Kidney capillary endothelial cell (primary cell): ENCODE measurements at places on chromosomes 5 and 9.

DNA sequence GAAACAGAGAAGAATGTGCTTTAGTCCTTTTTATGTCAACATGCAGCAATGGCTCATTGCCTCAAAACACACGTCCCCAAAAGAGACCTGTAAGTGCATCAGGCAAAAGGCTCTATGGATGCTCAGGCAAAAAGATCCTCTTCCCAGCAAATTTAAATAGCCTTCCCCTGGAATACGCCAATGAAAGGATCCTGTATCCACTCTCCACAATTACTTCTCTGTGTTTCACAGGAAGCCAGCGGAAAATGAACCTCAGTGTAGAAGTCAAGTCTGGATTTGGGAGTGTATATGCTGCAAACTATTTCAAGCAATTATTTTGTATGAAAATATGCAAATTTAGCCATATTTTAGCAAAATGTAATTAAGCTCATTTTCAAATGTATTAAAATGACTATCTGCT, 217.9 kb downstream of the EPB41L4A start:
- no peak for DNase-seq

- DNase-seq: no peak
These were observed 204.9 kb upstream of the GAS1 start for GRCh38 chr9:87152256-87152655.

GRCh38 chr5:72234265-72234700, 85.8 kb downstream of the MRPS27 start:
- DNase-seq: peak; percentile 81

DNA sequence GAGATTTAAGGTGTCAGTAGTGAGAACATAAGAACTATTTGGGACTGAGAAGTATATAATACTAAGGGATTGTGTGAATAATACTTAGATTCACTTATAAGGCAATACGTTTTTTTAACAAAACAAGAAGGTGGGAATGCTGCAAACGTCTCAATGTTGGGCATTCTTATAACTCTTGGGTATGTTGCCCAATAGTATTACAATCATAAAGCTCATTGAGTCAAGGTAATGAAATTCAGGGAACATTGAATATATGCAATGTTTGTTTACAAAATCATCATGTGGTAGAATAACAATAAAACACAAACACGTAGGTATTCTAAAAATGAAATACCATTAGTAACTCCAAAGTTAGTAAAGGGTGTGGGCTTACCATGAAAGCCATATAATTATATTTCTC, 400.7 kb downstream of the KIAA0825 start:
- no peak for DNase-seq

DNA sequence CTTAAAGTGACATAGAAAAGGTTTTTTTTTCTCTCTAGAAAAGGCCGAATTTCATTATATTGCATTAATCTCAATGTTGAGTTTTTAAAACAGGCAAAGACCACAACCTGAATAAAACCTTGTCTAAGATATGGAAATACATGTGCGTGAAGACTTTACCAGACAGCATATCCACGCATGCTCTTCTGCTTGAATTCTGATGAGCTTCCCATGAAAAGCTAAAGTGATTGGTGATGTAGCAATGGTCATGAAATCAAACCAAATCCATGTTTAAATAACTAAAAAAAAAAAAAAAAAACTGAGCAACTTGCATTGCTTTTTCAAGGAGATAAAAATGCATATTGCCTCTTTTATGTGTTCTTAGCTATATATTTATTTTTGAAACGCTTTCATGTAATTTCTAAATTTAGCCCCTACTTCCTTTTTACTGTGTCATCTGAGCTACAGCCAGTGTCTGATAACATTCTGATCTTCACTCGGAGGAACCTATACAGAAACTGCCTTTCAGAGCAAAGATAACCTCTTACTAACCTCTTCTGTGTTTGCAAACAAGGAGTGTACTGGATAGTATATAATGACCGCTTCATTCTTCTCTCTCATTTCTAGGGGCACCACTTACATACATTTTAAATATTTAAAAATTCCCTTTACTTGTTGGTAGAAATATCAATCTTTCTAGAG, 179.1 kb upstream of the GNA14 start:
- DNase-seq: no peak

DNA sequence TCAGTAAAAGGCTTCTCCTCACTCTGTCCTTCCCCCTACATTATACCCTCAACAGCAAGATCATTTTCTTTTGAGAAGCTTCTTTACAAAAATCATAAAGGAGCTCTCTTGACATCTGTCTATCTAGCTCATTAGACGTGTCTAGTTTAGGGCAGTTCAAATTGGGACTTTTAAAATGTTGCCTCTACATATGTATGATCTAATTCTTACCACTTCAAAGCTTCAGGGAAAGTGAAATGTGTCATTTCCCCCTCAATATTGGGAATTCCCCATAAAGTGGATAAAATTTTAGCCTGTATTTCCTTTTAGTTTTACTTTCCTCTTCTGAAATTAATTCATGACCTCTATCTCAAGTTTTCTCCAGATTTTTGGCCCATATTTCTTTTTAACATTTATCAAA, 323.7 kb downstream of the ARRDC3 start:
- DNase-seq: no peak

DNA sequence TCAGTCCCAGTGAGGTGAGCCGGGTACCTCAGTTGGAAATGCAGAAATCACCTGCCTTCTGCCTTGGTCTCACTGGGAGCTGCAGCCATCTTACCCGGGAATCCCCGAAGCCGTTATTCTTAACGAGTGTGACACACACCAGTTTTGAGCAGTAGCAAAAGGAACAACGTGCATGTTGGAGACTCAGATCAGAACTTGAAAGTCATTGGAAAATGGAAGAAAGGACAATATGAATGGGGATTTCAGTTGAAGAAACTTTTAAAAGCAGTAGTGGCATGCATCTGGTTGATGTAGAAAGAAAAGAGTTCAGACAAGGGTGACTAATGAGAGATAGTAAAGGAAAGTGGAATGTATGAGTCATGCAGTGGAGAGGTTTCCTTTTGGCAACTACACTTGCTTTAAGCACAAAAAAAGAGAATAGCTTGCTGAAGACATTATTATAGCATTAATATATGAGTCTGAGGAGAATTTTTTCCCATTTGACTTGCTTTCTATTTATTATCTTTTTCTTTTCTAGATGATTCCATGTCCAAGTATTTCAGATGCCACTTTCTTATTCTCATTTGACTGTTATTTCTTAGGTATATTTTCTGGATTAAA, 44.4 kb upstream of the ANKDD1B start:
- peak; percentile 79 for DNase-seq

DNA sequence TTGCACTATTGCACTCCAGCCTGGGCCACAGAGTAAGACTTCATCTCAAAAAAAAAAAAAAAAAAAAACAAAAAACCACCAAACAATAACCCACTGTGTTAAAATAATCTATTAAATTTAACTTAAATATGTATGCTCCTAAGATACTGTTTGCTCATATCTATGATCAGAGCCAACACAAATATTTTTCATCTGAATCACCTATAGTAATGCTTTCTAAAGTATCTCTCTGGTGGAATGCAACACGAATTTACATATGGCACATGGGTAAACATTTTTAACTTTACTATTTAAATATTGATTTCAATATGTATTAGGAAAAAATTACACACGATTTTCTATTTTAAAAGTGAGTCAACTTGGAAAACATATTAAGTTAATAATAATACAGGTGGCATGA, 196.4 kb downstream of the RFX3 start:
- no peak for DNase-seq

DNA sequence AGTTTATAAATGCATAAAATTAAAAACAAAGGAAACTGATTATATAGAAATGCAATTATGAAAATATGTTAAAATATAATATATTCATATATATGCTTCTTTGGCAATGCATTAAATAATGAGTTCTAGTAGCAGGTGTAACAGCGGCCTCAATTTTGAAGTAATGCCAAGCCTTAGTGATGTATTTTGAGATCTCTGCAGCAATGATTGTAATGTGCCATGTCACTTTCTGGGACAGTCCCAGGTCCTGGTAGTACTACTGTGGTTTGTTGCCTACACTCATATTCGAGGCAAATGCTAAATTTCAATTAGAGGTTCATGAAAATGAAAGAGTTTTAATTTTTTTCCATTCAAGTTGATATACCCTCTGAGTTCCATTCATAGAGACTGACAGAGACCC, 75.8 kb upstream of the ORM1 start:
- no peak for DNase-seq

DNA sequence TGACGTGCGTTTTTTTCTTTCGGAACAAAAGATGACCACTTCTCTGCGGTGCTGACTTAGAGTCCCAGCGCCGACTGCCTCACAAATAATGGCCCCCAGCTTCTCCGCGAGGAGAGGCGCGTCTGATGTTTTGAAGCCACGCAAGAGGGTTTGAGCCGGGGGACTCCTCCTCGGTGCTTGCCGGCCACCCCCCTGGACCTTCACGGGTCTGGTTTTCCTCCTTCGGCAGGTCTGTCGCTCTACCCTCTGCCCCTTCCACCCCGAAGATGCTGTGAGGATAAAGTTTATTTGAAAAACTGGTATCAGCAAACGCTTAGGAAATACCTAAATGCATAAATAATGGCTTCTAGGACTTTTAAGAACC, 584 bp downstream of the USP20 start:
- DNase-seq: no peak

DNA sequence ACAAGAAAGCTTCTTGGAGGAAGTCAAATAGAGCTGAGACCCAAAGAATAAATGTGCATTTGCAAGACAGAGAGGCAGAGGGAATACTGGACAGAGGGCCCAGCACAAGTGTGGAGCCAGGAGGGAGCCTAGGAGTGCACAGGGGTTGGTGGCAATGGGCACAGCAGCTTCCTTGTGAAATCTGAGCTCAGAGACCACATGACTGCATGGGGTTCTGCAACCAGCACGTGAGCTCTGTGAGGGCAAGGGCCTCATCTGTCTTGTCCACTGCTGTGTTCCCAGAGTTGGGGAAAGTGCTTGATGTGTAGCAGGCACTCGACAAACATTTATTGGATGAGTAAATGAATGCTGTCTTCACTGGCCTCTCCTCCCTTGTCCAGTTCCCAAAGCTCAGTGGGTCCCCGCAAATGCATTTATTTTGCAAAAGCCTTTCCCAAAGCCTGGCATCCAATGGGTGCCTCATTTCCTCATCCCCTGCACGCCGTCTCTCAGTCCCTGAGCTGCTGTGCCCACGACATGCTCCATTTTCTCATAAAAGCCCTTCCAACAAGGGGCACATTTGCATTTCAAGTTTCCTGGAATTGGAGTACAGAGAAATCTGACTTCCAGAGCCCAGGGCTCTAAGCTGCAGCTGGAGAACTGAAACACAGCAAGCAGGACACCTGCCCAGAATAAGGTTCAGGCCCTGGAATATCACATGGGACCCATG, 58.5 kb downstream of the KCNIP1 start:
- no peak for DNase-seq

GRCh38 chr5:122694884-122695283, 80.0 kb upstream of the SNX2 start:
- DNase-seq: no peak

DNA sequence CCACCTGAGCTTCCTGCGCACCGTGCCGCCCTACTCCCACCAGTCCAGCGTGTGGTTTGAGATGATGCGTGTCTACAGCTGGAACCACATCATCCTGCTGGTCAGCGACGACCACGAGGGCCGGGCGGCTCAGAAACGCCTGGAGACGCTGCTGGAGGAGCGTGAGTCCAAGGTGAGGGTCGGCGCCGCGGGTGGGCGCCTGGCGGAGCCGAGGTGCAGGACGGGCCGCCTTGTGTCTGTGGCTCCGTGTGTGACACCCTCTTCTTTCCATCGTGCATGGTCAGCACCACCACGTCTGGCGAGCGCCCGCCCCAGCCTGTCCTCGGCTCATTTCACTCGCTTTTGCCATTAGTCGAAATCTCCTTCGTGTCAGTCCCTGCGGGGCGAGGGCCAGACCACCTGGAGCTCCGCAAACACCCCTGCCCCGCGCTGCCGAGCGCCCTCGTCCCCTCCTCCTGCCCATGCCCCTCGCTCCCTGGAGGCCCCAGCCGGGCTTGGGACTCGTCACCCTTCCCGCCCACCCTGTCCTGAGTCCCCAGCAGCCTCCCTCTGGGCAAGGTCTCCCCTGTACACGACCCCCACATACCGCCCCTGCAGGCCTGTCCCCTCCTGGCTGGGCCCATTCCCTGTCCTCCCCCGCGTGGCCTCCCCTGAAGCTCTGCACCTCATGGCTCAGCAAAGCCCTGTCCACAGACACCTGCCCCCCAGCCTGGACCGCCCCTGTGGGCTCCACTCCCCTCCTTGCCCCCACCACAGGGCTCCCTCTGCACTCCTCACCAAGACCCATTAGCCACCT, 7.0 kb downstream of the GRIN1 start:
- DNase-seq: no peak

- DNase-seq: no peak
These were observed at the start of gene OR2S2 for GRCh38 chr9:35958104-35958837. Gene OR2S2, minus strand, starts transcription at chr9:35958154. Its CDS starts 56 bp downstream, at chr9:35958098.

DNA sequence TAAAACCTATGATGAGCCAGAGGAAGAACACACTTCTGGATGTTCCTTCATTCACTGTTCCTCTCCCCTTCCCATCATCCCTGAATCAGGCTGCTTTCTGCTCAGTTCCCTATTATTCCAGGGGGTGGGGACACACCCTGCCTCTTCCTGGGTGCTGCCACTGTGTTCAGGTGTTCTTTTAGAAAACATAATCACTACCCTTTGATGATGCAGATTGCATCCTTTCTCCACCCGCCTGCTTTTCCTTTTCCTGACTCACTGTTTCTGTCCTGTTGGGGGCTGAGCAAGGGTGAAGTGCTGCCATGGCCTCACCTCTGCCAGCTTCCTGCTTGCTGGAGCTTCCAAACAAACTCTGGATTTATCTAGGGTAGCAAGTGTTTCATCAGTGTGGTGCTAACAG, 331.9 kb upstream of the GRIA1 start:
- DNase-seq: no peak

DNA sequence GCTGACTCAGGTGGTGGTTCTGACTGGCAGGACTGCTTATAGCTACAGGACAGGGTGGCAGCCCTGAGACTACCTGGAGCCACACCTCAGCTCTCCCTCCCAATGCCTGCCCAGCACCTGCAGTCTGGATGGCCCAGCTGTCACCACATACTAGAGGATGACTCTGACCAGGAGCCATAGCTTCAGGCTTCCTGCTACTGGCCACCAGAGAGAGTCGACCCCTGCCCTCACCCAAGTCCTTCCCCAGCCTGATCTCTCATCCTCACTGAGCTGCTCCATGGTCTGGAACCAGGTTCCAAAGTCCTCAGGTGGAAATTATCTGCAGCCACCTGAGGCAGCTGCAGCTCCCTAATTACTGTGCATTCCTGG, 25.6 kb upstream of the TDRD7 start:
- DNase-seq: no peak

DNA sequence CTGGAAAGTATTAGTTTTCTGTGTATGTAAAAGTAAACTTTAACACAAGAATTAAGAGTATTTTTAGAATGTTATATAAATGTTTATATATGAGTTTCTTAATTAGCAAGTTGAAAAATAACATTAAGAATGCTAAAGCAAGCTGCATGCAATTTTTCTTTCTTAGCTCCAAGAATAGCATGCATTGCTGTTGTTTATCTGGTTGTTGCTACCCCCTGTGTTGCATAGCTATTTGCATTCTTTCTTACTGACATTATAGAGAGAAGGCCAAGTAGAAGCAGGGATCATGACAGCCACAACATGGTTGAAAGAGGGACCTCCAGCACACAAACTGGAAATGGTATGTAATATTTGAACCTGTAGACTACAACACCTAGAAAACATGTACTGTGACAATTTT, 94.8 kb downstream of the ERCC6L2 start:
- DNase-seq: no peak

GRCh38 chr5:78289911-78290310, 4.6 kb downstream of the AP3B1 start:
- DNase-seq: no peak
